ENCODE measurements at places on chromosomes 12 and 14.
A peak's percentile ranks its signal among the peaks of the same experiment; 100 is the strongest.

- DNase-seq = peak; percentile 27
These were observed 9.0 kb downstream of the TMBIM6 start for GRCh38 chr12:49750027-49750995.

- DNase-seq = no peak
These were observed 2.4 kb downstream of the FOS start for GRCh38 chr14:75280831-75281653.

GRCh38 chr14:104353221-104353920 is 215.0 kb downstream of the KIF26A start:
- no peak for DNase-seq

- DNase-seq = no peak
These were observed 123.3 kb upstream of the PLXNC1 start for GRCh38 chr12:94025068-94025467.

DNA sequence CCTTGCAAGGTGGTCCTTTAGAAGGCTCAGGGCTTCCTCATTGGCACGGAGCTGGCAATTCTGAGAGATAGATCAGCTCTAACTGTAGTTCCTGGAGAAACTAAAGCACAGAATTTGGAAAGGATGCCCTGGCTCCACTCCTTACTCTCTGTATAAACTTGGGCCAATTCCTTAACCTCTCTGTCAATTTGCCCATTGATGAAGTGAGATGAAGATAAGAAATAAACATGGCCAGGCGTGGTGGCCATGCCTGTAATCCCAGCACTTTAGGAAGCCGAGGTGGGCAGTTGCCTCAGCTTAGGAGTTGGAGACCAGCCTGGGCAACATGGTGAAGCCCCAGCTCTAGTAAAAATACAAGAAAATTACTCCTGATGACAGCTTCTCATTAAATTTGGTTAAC is 34.0 kb upstream of the COX6A1 start:
- no peak for DNase-seq

- no peak for DNase-seq
These were observed 99.7 kb downstream of the ZFP36L1 start for GRCh38 chr14:68692916-68693771.

DNA sequence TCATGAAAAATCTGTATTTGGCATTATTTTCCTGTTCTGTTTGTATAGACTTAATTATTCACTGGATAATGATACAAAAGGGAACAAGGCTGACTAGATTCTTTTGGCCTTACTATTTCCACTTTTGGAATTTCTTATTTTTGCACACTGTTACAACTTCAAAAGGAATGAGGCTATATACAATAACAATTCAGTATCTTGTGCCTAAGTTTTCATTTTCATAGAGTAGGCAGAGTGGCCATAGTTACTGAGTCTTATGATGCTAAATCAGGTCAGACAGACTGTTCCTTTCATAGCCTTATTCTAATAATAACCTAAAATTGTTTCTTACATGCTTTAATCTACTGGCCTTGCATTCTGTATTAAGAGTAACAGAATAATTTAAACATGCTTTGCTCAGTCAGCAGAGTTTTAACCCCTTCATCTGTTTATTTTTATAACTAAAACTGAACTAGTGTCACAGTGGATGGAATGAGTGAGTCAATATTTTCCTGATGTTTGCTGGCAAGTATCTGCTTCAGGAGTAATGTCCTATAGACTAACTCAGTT is 10.5 kb downstream of the TTC8 start:
- no peak for DNase-seq

GRCh38 chr12:95908573-95908972 is 33.8 kb downstream of the CCDC38 start:
- no peak for DNase-seq
